Occipital lobe (tissue), 3 donors: ENCODE measurements at places on chromosomes 4 and X. TPM values are rescaled to one million over a fixed set of nuclear protein-coding genes. Genes with fewer than 3 reads are reported as not detected.

The COPS4 gene
- total RNA-seq: 155 TPM

The FAM184B gene
- 3.6 TPM for total RNA-seq

The HHIP gene
- total RNA-seq: 0.31 TPM

The SGCB gene
- 65.5 TPM for total RNA-seq

The SLC9A7 gene
- 26.2 TPM for total RNA-seq

The PLXNB3 gene
- 0.47 TPM for total RNA-seq

The LINC00632 gene
- total RNA-seq: 44.6 TPM

The PF4V1 gene
- total RNA-seq: 2.5 TPM

The PCSK1N gene
- 48.7 TPM for total RNA-seq

The CENPVL2 gene
- 1.7 TPM for total RNA-seq

The TMEM154 gene
- total RNA-seq: 0.47 TPM

The GPC4 gene
- 2.5 TPM for total RNA-seq

The FRMD7 gene
- total RNA-seq: not detected

The FRYL gene
- total RNA-seq: 94.1 TPM
